ENCODE measurements at places on chromosomes 11 and 22.

GRCh38 chr11:1772270-1773130 is 8.8 kb upstream of the CTSD start:
- DNase-seq, result peak; percentile 45

DNA sequence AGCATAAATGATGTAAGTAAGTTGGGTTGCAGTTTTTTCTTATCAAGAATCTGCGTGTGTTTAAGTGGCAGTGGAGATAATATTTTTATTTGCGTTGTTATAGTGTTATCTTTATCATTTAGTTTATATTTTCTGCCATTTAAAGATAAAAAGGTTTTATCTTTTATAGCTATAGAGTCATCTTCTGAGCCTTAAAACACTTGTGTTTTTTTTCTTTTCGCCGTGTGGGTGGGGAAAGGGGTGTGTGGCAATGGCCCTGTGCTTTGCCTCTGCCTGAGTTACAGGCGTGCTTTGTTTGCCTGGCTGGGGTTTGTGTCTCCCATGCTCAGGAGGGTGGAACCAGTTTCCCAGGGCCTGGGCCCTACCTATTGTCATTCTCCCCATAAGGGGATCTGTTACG is 16.2 kb downstream of the ARHGEF12 start:
- no peak for DNase-seq

DNA sequence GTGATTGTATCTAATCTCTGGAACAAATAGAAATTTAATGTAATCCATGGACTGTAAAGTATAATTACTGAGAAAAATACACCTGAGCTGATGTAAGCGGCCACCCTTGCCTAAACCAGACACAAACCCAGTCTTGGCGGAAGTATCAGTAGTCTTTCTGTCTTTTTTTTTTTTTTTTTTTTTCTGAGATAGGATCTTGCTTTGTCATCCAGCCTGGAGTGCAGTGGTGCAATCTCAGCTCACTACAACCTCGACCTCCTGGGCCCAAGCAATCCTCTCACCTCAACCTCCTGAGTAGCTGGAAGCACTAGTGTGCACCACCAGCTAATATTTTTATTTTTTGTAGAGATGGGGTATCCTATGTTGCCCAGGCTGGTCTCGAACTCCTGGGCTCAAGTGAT is 5.5 kb upstream of the CXCR5 start:
- DNase-seq, result peak; percentile 53

- DNase-seq, result no peak
Observed at GRCh38 chr11:26994631-26995095, 751 bp downstream of the FIBIN start.

GRCh38 chr22:41952713-41953112 is 763 bp downstream of the SMIM45 start:
- DNase-seq, result no peak

- no peak for DNase-seq
Observed at GRCh38 chr22:46058591-46059519, 81.9 kb upstream of the WNT7B start.

DNA sequence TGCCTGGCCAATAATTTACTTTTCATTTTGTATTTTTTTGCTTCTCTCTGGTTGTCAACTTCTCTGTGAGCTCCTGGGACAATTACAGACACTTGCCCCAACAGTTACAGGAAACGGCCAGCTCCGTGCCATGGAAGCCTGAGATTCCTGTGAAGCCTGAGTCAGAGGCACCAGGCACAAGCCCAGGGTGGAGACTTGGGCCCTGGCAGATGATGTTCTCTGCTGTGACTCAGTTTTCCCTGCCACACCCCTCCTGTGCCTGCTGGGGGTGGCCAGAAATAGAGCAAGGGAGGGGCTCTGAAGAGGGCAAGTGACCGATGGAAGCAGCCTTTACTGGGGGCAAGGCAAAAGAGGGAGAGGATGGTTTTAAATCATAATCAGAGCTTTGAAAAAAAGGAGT is 4.9 kb downstream of the ATP5MGL start:
- no peak for DNase-seq

GRCh38 chr11:49505231-49505630 is 296.8 kb upstream of the FOLH1 start:
- no peak for DNase-seq

Measured in CD4-positive, alpha-beta T cell treated with Interferon alpha-2 for 1 hour (primary cell).